Lung (tissue), 17 donors: ENCODE measurements at places on chromosomes 7 and 10.

DNA sequence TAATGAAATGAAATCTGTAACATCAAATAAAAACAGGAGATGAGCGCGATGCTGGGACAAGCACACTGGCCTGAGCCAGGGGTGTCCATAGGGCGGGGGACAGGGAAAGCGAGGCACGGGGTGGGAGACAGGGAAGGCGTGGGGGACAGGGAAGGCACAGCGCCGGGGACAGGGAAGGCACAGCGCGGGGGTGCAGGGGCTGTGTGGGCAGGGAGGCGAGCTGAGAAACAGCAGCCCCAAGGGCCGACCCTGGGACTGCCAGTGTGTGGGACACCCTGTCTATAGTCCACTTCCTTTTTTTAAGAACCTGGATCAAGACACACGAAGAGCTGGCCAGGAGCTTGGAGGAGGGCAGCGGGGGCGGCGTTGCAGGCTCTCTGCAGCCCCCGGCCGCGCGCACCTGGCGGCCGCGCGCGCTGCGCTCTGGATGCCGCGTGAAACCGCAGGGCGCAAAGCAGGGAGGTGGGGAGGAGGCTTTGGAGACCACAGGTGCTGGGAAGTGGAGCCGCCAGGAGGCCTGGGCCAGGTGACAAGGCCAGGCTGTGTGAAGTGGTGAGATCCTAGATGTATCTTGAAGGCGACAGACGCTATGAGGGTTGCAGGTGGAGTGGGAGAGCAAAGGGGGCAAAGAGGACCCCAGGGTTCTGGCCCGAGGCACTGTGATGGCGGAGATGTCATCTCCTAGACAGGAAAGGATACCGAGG is 157.7 kb downstream of the COBL start:
- no peak for DNase-seq

DNA sequence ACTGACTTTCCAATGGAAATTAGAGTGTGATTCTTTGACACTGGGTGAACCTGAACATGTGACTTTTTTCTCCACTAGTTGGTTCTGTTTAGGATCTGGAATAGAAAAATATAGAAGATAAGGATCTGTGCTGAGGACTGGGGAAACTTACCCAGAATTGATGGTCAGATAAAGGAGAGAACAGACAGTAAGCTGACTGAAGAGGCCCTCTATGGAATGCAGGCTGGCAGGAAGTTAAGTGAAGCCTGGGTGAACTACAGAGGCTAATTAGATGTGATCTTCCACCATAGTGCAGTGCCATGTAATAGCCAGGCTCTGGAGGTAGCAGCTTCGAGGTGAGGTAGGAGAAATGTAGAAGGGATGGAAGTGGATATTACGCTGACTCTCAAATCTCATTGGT is 455.3 kb downstream of the PLXDC2 start:
- no peak for DNase-seq

DNA sequence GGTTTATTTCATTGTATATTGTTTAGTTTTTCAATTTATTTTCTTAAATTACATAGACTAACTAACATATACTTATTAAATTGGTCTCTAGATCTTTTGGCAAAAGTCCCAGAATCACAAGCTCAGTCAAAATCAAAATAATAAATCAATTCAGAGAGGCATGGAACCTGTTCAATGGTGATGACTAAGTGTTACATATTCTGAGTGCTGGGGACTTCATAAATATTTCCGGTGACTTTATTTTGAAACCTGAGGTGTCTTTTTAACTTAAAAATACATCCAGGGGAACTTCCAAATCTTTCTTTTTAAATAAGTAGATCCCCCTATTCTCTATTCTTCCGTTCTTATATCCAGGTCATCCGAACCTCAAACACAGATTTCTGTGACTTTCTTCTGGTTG is 89.6 kb upstream of the ZNF804B start:
- no peak for DNase-seq

DNA sequence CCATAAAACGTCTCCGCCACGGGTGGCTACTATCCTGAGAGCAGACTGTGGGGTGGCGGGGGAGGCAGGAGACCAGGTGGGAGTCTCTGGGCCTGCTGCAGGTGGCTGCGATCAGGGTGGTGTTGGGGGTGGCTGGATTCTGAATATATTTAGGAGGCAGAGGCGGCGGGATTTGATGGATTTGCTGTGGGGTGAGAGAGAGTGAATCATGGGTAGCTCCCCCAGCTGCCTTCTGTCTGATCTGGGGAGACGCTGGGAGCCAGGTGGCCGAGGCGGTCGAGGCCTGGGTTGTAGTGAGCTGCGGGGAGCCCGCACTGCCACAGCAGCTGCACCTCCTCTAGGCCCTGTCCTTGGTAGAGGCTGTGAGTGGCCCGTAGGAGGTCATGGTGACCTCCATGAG is 48.2 kb upstream of the PFKFB3 start:
- no peak for DNase-seq

DNA sequence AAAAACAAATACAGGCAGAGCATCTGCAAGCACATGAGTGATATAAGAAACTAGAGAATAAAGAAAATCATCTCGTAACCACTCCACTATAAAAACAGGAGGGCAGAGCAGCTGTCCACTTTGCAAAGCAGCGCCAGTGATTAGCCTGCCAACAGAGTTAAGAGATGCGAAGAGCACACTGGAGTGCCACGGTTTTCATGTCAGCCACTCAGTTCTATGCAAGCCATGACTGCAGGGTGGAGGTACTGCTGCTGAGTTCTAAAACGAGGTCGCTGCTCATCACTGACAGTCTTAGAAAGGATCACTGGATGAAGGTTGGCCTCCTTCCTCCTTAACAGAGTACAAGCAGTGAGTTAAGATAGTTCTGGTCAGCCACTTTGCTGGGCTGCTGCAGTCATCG is 58.5 kb downstream of the FGFR2 start:
- DNase-seq, result no peak

GRCh38 chr7:28792858-28793257 is 165.3 kb downstream of the TRIL start:
- DNase-seq, result no peak

DNA sequence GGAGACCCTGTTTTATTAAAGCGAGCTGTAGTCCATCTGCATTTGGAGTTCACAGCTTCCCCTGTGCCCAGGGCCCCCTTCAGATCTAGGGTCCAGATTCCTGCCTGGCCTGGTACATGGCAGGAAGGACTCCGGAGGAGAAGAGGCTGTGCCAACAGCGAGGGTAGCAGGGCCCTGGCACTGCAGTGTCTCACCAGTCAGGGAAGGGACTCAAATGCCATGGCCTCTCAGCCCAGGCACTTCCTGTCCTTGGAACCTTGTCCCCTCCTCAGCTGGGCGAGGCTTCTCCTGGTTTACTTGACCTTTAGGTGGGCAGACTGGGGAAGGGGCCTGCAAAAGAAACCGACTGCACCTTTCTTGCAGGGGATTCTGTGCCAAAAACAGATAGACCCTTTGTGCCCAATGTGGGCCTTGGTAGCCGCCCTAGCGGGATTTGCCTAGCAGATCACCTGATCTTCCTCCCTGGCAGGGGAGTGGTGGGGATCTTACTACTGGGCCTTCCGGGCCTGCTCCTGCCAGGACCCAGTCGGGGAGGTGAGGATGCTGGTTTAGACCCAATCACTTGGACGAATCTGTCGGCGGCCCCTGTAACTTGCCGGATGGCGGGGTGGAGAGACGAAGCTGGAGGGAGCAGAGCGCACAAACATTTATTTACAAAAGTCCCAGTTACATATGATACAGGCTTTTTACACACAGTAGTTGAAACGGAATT is 161.9 kb downstream of the RNF216 start:
- DNase-seq, result no peak

DNA sequence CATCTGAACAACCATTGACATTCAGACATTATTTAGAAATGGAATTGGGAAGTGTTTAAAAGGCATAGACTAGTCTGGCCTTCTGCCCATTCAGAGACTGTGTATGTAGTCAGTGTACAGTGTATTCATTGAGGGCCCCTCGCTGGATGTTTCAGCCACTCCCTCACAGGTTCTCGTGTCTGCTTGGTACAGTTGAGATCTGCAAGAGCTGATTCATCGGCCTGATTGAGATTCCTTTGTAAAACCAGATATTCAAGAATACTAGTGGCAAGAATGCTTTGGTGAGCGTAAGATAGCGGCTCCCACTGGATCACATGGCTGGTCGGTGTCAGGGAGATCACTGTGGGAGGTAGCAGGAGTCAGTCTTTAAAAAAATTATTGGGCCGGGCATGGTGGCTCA is 119.5 kb downstream of the TCF7L2 start:
- no peak for DNase-seq

GRCh38 chr7:125136755-125137532 is 207.3 kb upstream of the POT1 start:
- peak; percentile 65 for DNase-seq

GRCh38 chr7:151275813-151276577 is 27.5 kb upstream of the SMARCD3 start:
- no peak for DNase-seq

GRCh38 chr7:33336820-33337219 is 207.5 kb downstream of the BBS9 start:
- DNase-seq, result no peak

- DNase-seq, result peak; percentile 88
These were observed 11.2 kb upstream of the OR2A5 start for GRCh38 chr7:144037414-144038035.

- no peak for DNase-seq
These were observed 52.6 kb downstream of the CACNA2D1 start for GRCh38 chr7:82390936-82391335.

DNA sequence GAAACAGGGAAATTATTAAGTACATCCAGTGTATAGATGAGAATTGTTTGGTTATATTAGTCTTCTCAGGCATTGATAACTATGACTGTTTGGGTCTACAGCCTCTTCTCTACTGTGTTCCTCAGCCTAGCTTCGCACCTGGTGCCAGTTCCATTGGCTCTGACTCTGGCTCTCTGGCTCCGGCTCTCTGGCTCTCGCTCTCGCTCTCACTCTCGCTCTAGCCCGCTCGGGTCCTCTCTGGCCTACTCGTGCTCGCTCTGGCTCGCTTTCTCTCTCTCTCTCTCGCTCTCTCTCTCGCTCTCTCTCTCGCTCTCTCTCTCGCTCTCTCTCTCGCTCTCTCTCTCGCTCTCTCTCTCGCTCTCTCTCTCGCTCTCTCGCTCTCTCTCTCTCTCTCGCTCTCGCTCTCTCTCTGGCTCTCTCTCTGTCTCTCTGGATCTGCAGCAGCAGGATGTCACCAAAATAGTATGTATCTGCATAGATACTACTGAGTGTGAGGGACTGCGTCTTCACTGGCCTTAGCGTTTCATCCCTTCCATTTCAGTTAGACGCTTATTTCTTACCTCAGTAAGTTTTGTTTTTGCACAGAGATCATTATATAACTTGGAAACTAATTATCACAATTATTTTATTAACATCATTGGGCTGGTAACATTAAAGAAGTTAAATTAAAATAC is 6.5 kb upstream of the SSBP1 start:
- no peak for DNase-seq

GRCh38 chr7:92717993-92718716 is 118.2 kb downstream of the CDK6 start:
- peak; percentile 60 for DNase-seq

GRCh38 chr7:23467806-23468525 is 2.3 kb downstream of the IGF2BP3 start:
- peak; percentile 61 for DNase-seq

DNA sequence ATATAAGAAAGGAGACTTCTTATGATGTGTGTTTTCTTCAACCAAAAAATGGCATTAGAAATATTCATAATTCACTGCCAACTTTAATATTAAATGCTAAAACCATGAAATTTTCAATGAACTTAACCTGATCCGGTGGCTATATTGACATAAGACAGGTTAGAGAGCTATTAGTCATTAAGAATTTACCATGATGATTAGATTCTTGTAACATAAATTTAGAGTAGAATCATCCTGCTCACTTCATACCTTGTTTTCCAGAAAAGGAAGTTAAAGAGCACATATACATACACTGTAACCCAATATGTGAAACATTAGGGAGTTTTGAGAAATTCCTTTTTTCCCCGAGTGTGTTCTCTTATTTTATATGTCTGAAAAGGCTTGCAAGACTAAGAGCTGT is 430.3 kb upstream of the SEMA3A start:
- no peak for DNase-seq

GRCh38 chr10:77001206-77001605 is 636.4 kb downstream of the KCNMA1 start:
- DNase-seq, result no peak

DNA sequence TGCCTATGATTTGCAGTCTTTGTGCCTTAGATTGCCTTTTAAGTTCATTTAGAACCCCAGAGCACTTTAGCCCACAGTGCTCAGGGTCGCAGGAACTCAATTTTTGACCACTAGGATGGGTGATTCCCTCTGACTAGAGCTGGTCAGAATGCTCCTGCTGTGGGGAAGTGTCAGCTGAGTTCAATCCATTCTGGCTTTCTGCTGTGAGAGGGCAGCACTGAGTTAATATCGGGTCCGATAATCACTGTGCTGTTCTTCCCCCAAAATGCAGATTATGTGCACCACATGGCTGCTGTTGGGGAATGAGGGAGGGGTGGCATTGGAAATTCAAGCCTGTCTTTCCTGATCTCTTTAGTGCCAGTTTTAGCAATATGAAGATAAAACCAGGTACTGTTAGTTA is 886.4 kb downstream of the DNAJB9 start:
- no peak for DNase-seq

DNA sequence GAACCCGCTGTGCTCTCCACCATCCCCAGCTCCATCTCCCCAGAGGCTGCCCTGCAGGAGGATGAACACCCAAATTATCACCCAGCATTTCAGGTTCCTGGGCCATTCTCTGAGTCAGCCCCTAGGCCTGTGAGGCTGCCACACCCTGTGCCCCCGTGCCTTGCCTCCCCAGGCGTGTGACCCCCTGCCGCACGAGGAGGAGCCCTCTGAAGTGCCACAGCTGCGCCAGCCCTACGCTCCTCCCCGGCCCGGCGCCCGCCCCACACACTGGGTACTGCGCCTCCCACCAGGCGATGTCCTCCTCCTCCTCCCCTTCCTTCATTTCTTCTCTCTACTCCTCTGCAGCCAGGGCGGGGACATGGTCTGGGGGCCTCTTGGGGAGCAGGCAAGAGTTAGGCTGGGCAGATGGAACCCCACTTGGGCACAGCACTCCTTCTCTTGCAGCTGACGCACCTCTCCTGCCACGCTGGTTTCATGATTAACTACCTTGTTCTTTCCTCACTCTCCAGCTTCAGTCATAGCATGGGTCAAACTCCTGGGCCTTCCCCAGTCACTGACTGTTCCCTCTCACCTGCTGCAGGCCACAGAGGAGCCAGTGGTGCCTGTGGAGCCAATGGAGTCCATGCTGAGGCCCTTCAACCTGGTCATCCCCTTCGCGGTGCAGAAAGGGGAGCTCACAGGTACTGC is 12.7 kb upstream of the ATP6V1F start:
- no peak for DNase-seq

GRCh38 chr10:51894771-51895578 is 195.6 kb upstream of the CSTF2T start:
- DNase-seq, result no peak

- DNase-seq, result no peak
These were observed 134.3 kb downstream of the ACTR3B start for GRCh38 chr7:152893801-152894294.

GRCh38 chr7:111942450-111943081 is 263.6 kb downstream of the DOCK4 start:
- DNase-seq, result no peak
